ENCODE measurements at places on chromosomes 2 and 18.

GRCh38 chr2:38462121-38462661 lies 85.1 kb upstream of the ATL2 start:
- peak; percentile 84 for DNase-seq

DNA sequence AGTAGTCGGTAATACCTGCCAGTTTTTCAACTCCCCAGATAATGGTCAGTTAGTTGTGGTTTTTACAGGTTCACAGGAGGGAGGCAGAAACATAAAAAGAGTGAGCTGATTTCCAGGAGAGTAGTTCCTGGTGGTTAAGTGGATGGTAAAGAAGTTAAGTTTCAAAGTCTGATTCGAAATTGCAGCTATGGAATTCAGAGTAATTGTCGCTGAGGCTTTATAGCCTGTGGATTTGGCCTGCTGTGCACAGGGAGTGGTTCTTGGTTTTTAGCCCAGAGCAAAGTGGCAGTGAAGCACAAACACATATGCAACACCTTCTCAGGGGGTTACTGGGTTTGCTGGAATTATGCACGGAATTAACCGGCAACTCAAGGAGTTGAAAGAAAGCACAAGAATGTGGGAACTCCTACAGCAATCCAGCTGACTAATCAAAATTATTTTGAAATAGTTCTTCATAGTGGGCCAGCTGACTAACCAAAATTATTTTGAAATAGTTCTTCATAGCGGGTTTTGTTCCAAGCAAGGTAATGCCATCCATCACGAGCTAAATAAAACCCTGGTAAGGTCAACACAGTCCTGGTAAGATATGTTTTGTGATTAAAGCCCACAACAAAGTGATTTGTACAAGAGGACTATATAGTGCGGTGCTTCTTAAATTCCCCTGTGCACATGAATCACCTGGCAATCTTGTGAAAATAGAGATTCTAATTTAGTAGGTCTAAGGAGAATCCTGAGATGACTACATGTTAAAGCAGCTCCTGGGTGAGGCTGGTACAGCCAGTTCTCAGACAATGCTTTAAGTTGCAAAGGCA lies 94.4 kb downstream of the SGPP2 start:
- peak; percentile 62 for DNase-seq

- no peak for DNase-seq
Observed at GRCh38 chr2:235520787-235521186, 26.9 kb downstream of the AGAP1 start.

DNA sequence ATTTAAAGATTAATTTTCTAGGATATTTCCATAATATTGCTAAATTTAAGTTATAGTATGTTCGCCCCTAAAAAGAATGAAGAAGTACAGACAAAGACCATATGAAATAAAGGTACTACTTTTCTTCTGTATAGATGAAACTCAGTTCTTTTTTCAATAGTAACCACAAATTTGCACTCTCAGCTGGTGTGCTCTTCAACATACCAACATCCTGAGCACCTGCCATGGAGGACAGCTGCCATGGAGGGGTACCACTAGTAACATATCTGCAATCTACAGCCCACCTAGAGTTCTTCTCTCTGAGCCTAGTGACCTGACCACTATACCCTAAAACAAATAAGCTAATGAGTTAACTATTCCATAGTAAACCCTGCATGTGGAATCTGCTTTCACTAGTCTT lies 36.8 kb upstream of the ERCC3 start:
- DNase-seq, result no peak

DNA sequence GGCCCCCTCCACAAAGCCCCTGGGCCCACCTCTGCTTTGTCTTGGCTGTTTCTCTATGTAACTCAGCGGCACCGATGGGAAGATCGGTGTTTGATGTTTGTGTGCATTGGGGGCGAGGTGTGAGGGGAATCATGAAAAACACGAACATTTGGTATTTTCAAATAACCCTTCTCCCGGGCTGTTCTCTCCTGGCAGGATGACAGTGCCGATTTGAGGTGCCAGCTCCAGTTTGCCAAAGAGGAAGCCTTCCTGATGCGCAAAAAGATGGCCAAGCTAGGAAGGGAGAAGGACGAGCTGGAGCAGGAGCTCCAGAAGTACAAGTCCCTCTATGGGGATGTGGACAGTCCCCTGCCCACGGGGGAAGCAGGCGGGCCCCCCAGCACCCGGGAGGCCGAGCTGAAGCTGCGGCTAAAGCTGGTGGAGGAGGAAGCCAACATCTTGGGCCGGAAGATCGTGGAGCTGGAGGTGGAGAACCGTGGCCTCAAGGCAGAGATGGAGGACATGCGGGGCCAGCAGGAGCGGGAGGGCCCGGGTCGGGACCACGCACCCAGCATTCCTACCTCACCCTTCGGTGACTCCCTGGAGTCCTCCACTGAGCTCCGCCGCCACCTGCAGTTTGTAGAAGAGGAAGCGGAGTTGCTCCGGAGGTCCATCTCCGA lies 78.1 kb downstream of the MTCL1 start:
- no peak for DNase-seq

GRCh38 chr2:18560797-18561085 lies 288 bp upstream of the RDH14 start:
- DNase-seq, result no peak

GRCh38 chr2:104880076-104880475 lies 26.2 kb downstream of the POU3F3 start:
- no peak for DNase-seq

GRCh38 chr18:26046419-26047077 lies 43.9 kb downstream of the SS18 start:
- DNase-seq, result no peak

DNA sequence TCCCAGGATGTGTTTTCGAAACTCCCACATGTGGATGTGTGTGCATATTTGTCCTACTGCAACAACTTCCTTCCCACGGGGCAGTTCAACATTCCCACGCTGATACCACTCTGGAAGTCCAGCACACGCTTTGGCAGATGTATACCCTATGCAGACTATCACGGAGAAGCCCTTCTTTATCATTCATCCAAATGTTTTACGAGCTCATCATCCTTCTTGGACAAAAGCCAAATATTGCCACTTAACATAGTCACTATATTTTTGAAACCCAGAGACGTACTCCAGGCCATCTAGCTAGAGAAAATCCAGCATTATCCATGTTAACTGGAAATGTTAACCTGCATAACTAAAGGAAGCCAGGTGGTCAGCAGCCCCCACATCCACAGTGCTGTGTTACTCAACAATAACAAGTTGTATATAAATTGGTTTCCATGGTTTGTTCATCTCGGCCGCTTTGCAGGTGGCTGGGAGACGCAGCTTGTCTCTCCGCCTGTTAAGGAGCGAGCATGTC lies 131.5 kb downstream of the ZNF532 start:
- DNase-seq, result no peak

- DNase-seq, result no peak
Observed at GRCh38 chr2:208015475-208015874, 9.9 kb downstream of the PLEKHM3 start.

- DNase-seq, result no peak
Observed at GRCh38 chr18:59087391-59087790, 52.3 kb upstream of the SEC11C start.

DNA sequence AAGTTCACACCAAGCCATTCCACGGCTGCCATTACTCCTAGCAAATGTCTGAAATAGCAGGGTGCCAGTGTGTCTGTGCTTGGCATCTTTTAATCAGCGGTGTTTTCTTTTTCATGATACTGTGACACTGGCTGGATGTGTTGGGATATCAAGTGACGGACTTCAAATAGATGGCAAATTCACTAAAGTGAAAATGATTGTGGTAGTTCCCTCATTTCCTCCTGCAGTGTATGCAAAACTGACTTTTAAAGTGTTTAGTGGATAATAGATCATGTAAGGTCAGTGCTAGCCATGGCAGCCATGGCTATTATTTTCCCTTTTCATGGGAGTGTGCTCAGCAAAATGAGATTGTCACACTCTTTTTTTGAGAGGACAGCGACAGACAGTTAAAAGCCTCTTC lies 261.5 kb upstream of the SIX3 start:
- DNase-seq, result no peak

DNA sequence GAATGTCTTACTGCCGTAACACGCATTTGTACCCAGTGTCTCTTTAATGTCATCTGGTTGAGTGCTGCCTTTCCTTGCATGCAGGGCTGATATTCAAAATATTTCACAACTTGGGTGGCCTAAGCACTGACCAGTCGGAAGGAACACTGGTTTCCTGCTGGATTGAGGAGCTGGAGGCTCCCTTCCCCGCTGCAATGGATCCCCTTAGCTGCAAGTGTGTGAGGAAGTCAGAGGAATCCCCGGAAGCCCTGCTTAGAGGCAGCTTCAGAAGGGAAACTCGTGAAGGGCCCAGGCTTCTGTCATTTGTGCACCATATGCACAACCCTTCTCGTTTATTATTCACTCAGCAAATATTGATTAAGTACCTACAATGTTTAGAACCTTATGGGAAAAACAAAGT lies 33.2 kb upstream of the SP3 start:
- no peak for DNase-seq

DNA sequence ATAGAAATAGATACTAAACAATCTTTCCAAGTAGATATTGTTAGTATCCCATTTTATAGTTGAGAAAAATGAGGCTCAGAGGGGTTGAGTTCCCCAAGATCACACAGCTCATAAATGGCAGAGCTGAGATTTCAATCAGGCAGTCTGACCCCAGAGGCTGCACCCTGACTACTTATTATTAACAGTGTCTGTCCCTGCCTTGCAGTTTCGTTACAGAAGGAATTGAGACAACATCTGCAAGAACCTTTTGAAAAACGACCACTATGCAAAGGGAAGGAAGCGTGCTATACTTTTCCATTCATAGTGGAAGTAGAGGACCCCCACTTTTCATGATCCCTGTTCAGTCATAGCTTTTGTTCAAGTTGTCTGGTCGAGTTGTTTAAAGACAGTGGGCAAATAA lies 53.2 kb upstream of the SEC11C start:
- DNase-seq, result no peak

DNA sequence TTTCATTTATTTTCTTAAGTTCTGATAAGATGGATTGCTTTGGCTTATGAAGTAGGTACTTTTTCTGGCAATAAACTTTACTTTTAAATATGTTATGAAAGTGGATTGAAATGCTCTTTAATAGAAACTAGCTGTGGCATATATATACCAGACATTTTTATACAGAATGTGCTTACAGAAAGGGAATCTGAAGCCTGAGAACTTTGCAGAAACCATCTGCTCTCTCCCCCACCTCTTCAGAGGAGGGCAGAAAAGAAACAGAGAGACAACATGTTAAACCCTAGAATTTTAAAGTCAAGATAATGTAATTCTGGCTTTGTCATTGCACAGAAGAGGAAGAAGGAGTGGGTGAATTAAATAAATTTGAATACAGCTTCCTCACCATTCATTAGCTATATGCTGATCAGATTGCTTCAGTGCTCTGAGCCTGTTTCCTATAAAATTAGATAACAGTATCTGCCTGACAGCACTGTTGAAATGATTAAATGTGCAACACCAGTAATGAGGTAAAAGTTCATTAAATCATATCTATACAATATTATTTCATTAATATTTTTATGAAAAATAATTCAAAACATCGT lies 247.3 kb downstream of the CNTNAP5 start:
- DNase-seq, result no peak
